ENCODE measurements at places on chromosomes 1 and 21.

GRCh38 chr1:151574575-151575529 is 34.7 kb downstream of the TUFT1 start:
- no peak for DNase-seq

- no peak for DNase-seq
These were observed 72.9 kb downstream of the SETD4 start for GRCh38 chr21:35987475-35987874.

DNA sequence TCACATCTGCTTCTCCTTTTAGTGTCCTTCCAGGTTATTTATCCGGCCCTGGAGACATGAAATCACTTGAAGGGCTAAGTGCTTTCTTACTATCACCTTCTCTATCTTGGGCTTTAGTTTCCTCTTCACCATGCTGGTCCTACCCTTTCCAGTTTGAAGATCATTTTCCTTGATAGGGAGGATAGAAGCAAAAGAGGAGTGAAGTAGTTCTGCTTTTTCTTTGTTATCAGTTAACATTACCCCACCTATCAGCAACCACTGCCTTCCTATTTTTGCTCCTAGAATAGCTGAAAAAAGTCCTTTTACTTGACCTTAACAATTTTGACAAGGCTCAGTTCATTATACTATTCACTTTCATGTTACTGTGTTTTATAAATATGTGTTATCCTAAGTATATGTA is 19.4 kb downstream of the RGL1 start:
- DNase-seq: no peak

DNA sequence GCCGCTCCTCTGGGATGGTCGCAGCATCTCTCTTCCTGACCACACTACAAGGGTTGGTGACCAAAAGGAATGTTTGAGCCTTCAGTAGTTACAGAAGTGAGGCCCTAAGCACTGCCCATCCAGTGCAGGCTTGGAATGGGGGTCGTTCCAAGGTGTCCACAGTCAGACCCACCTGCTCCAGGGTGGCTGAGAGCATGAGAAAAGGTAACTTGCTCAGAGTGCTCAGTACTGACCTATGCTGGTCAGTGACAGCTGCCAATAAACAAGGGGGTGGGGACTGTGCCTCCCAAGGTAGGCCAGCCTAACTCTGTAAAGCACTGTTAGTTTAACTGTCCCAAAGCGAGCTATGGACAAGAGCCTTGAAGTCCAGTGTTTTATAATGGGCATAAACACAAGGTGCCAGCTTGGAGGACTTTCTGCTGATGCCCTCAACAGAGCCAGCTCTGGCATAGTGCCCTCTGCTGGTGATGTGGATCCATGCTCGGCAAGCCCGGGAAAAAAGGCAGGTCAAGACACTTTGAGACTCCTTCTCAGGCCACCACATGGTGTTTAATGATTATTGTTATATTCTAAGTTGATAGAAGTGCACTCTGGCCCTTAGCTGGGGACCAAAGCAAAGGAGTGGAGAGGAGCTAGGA is 78.1 kb upstream of the DNAH14 start:
- DNase-seq: no peak

GRCh38 chr21:35900539-35900938 is 159.8 kb downstream of the SETD4 start:
- no peak for DNase-seq

- no peak for DNase-seq
These were observed 1148.1 kb upstream of the NCAM2 start for GRCh38 chr21:19850157-19850556.

GRCh38 chr1:248714248-248714647 is 11.7 kb upstream of the OR14I1 start:
- DNase-seq: no peak

- no peak for DNase-seq
These were observed 37.3 kb upstream of the COL6A2 start for GRCh38 chr21:46060596-46061061.

DNA sequence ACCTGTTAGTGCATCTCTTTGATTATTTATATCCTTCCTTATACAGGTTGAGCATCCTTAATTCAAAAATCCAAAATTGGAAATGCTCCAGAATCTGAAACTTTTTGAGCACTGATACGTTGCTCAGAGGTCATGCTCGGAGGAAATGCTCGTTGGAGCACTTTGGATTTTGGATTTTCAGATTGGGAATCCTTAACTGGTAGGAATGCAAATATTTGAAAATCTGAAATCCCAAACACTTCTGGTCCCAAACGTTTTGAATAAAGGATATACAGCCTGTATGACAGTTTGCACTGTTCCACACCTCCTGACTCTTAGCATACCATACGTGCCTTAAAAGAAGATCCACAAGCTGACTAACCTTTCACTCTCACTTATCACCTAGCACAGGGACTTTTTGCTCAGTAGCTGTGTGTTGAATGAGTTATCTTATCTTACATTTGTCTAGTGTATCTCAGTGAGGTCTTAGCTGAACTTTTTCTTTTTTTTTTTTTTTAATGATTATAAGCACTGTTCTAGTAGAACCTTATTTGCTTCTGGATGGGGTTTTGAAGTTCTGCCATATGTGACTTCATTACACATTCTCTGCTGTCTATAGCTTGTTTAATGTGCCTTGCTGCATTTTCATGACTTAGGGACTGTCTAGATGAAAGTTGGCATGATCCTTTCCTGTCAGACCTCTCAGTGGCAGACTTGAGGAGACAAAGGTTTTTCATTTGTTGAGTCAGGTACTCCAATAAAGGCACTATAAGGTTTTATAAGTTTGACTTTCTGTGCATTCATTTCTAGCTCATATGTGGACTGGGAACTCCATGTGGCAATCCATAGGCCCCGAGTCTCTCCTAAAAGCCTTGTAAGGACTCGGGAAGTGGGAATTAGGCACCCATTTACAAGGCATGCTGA is 21.6 kb downstream of the PTGFRN start:
- no peak for DNase-seq

DNA sequence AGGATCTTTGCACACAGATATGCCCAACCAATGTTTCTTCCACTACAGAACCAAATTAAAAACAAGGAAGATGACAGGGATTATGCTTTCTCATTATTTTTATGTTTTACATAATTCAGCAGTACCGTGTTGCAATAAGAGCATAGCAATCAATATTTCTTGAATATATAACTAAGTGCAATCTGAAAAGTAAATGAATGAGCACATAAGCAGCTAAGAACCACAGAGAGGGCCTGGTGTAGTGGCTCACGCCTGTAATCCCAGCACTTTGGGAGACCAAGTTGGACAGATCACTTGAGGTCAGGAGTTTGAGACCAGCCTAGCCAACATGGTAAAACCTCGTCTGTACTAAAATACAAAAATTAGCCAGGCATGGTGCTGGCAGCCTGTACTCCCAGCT is 423.7 kb downstream of the MRPL39 start:
- DNase-seq: no peak

DNA sequence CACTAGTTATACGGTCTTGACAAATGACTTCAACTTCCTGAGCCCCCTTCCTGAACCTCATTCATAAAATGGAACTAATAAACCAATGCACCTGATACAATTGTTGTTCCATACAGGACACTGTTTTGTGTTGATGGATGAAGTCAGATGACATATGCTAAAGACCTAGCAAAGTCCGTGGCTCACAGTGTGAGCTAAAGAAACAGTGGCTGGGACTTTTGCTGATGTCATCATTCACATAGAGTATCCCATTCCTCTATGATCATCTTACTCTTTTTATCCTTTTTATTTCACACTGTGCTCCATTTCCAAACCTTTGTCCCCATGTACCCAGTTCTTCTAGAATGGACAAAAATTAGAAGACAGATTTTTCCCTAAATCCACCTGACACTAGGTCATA is 83.7 kb upstream of the KAZN start:
- no peak for DNase-seq

DNA sequence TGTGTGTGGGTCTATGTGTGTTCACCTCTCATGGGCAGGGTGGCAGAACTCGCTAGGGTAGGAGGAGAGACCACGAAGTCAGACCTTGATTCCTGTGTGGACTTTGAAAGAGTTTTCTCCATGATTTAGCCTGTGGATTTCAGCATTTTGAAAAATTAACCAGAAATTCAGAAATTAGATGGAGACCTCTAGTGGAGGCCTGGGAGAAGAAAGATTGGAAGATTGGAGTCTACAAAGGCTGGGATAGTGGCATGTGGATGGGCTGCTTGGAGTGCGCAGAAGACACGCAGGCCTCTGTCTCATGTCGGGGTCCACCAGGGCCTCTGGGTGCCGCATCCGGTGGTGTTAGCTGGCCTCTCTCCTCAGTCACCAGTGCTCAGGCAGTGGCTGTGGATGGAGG is 18.9 kb upstream of the IGSF5 start:
- no peak for DNase-seq

- DNase-seq: no peak
These were observed 145.4 kb downstream of the C1orf21 start for GRCh38 chr1:184532199-184532598.

- no peak for DNase-seq
These were observed 365.8 kb downstream of the KIF26B start for GRCh38 chr1:245520611-245521010.

DNA sequence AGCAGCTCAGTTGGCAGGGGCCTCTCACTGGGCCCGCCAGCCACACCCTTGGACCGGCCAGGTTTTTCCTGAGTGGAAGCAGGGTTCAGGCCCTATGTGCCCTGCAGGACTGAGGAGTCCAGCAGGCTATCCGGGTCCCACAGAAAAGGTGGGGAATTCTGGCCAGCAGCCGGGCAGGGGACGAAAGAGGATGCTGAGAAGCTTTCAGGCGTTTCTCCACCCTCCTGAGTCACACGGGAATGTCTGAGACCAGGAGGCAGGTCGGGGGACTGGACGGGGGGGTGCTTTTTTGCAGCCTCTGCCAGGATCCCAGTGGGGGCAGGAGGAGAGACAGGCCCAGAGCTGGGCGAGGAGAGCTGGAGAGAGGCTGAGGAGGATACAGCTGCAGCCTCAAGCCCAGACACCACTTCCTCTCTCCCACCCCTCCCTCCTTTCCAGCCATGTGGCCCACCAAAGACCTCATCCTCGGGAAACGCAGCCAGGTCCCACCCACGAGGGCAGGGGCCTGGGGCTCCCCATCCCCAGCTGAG is 105.4 kb downstream of the SPSB1 start:
- DNase-seq: no peak

DNA sequence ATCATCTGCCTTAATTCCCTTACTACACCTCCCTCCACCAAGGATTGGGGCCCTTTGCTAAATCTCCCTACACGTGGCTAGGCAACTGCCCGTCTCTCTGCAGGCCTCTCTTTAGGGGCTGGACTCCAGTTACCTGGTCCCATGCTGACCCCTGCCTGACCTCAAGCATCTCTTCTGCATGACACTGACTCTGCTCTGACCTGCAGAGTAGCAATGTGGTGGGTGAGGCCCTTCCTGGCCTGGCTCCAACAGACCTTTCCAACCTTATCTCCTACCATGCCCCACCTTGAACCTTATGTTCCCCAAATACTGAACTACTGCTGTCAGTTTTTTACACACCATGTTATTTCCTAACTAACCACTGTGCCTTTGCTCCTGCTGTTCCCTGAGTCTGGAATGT is 45.9 kb upstream of the EPS15 start:
- DNase-seq: no peak

DNA sequence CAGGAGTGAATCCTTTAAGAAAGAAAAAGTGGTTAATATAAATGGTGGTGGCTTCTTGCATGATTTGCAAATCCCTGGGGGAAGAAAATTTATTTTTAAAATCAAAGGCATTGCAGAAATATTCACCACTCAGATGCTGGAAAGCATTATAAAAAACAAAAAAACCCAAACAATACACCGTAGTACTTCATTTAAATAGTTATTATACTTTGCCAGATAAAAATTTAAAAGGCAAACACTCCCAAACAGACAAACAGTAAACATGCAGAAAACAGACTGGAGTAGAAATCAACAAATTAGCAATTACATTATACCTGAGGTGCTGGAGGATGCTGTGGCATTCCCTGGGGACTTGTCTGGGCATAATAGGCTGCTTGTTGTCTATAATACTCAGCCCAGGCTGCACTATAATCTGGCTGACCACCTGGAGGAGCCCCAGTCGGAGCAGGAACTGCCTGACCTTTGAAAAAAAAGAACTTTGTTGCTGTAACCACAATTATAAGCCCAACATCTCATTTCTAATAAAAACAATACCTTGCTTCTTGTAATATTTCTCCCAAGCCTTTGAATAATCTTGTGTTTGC is 29.9 kb downstream of the FUBP1 start:
- no peak for DNase-seq

DNA sequence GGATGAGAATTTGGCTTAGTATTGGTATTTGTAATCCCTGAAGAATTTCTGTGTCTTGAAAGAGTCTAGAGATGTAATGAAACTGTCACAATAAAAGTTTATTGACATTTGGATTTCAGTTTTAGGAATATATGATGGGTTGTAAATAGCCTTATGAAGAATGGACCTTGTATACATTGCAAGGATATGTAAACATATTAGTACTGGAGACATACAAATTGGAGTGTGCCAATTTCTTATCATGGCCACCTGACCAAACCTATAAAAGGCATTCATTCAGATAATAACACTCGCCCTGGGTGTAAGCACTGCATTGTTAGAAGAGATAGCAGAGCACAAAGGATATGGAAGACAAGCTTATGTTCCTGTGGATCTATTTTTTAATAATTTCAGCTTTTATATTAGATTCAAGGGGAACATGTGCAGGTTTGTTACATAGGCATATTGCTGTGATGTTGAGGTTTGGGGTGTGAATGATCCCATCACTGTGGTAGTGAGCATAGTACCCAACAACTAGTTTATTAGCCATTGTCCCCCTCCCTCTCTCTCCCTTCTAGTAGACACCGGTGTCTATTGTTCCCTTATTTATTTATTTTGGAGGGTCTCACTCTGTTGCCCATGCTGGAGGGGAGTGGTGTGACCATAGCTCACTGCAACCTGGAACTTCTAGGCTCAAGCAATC is 8.6 kb downstream of the S1PR1 start:
- no peak for DNase-seq

DNA sequence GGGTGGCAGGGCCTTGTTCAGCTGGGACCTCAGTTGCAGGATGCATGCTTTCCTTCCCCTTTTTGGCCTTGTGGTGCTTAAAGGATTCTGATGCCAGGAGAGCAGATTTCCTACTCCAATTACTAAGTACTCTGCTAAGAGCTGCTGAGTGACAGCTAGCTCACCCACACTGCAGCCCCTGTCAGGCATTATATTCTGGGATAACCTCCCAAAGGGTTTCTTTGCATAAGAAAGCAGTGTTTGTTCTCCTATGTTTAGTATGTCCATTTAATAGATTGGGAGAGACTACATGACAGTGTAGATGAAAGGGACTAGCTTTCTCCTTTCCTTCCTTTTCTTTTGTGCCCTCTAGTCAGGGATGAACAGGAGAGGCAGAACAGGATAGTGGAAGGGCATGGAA is 100.7 kb downstream of the FAM78B start:
- DNase-seq: no peak

GRCh38 chr1:218538341-218538740 is 193.2 kb downstream of the TGFB2 start:
- no peak for DNase-seq

DNA sequence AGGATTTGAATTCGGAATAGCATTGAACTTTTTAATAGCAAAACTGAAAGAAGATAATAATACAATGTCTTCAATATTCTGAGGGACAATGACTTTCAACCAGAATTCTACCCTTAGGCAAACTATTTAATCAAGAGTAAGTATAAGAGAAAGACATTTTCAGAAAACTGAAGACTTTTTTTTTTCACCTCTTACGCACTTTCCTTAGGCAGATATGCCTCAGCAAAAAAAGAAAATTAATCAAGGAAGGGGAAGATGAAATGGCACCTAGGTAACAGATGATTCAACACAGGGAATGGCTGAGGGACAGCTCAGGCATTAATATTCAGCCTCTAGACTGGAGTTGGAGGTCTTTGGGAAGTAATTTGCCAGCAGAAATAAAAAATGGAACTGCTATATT is 184.9 kb downstream of the URB2 start:
- DNase-seq: no peak

GRCh38 chr1:196209265-196209664 is 399.0 kb downstream of the KCNT2 start:
- DNase-seq: no peak
